ENCODE measurements at places on chromosomes 5 and 9. TPM values are rescaled to one million over a fixed set of nuclear protein-coding genes. Genes with fewer than 3 reads are reported as not detected.

Gene PCDHB2
- polyA plus RNA-seq: 0.72 TPM

Gene ADAM19
- 3.6 TPM for polyA plus RNA-seq

Gene PCDHGA7
- 0.32 TPM for polyA plus RNA-seq

Gene SOHLH1
- not detected for polyA plus RNA-seq

Gene CDX1
- polyA plus RNA-seq: 238 TPM

Gene INSL6
- polyA plus RNA-seq: 0.44 TPM

- H3K27me3 ChIP-seq: no peaks in the 10 kb centered on the region
- H3K27ac ChIP-seq: no peak overlapping the region
- DNase-seq: no peak
- H3K36me3 ChIP-seq: no peaks in the 10 kb centered on the region
Observed at GRCh38 chr9:124790301-124790700, 13.4 kb downstream of the OLFML2A start.

GRCh38 chr5:136155761-136156160, 23.1 kb downstream of the SMAD5 start:
- H3K27ac ChIP-seq: no peak overlapping the region
- H3K27me3 ChIP-seq: no peaks in the 10 kb centered on the region
- peak; percentile 31 for DNase-seq
- no peak overlapping the region for H3K4me3 ChIP-seq

DNA sequence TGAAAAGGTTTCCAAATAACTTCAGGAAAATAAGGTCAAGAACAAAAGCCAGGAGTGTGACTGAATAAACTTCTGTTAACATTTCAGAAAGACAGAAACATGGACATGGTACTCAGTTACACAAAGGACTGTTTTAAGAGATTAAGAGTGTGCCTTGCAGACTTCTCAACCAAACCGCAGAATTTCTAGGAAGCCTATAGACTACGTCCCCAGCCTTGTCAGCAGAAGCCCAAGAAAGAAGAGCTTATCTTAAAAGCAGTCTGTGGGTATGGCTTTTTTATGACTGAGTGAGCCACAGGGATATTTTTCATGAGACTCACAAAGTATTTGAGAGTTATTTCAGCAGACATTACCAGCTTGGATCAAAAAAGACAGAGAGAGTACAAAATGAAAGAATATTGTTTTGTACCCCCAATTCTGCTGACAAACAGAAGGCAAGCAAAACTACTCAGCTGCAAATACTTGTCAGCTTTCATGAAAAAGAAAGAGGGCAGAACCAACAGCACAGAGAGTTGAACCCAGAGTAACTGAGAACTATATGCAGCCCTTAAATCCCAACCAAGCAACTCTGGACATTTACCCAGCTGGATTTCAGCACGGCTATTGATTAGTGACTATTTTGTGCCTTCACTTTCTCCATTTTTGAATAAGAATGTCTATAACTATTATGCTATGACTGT, 711.0 kb upstream of the CTNND2 start:
- no peak overlapping the region for H3K27ac ChIP-seq
- no peaks in the 10 kb centered on the region for H3K27me3 ChIP-seq
- no peaks in the 10 kb centered on the region for H3K4me1 ChIP-seq
- DNase-seq: no peak

- no peak overlapping the region for H3K27ac ChIP-seq
- H3K27me3 ChIP-seq: no peaks in the 10 kb centered on the region
- no peaks in the 10 kb centered on the region for H3K4me1 ChIP-seq
- no peak overlapping the region for H3K4me3 ChIP-seq
Observed at GRCh38 chr5:17441351-17441750, 56.7 kb upstream of the TAF11L2 start.

DNA sequence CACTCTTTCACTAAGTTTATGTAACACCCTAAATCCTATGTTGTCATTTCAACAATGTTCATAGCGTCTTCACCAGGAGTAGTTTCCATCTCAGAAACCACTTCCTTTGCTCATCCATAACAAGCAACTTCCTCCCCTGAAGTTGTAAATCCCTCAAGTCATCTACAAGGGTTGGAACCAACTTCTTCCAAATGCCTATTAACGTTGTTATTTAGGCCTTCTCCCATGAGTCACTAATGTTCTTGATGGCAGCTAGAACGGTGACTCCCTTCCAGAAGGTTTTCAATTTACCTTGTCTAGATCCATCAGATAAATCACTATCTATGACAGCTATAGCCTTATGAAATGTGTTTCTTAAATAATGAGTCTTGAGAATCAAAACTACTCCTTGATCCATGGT, 73.3 kb upstream of the TARS1 start:
- H3K4me3 ChIP-seq: no peak overlapping the region
- no peaks in the 10 kb centered on the region for H3K4me1 ChIP-seq
- H3K27me3 ChIP-seq: no peaks in the 10 kb centered on the region
- no peaks in the 10 kb centered on the region for H3K36me3 ChIP-seq

GRCh38 chr9:121449786-121450185, 49.9 kb downstream of the GGTA1 start:
- no peak for DNase-seq
- no peaks in the 10 kb centered on the region for H3K27me3 ChIP-seq
- H3K27ac ChIP-seq: no peak overlapping the region
- H3K36me3 ChIP-seq: no peaks in the 10 kb centered on the region
- no peak overlapping the region for H3K4me3 ChIP-seq

DNA sequence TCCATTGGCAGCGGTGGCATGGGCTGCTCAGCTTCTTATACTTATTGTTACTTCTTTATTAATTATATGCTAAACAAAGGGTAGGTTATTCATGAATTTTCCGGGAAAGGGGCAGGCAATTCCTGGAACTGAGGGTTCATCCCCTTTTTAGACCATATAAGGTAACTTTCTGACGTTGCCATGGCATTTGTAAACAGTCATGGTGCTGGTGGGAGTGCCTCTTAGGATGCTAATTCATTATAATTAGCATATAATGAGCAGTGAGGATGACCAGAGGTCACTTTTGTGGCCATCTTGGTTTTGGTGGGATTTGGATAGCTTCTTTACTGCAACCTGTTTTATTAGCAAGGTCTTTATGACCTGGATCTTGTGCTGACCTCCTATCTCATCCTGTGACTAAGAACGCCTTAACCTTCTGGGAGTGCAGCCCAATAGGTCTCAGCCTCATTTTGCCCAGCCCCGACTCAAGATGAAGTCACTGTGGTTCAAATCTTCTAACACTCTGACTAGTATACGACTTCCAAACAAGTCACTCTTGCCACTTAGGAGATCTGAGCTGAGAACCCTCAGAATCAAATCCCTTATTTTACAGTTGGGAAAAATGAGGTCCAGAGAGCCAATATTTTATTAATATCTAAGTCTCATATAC, 237.5 kb downstream of the TRIM32 start:
- H3K36me3 ChIP-seq: no peaks in the 10 kb centered on the region
- H3K27me3 ChIP-seq: no peaks in the 10 kb centered on the region
- H3K4me1 ChIP-seq: no peaks in the 10 kb centered on the region
- no peak overlapping the region for H3K27ac ChIP-seq

DNA sequence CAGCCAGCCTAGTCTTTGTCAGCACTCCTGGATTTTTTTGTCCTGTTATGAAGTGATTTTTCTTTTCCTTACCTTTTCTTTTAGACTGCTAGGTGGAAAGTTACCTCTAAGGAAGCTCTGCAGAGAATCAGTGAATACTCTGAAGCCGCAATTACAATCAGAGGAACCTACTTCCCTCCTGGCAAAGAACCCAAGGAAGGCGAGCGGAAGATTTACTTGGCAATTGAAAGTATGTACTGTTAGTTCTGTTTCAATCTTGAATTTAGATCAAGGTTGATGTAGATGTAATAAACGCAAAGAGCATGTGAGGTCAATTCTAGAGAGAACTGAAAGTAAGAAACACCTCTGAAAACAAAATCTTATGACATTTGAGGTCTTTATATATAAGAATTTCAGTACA, 27.0 kb upstream of the C5orf24 start:
- no peak overlapping the region for H3K27ac ChIP-seq
- no peaks in the 10 kb centered on the region for H3K27me3 ChIP-seq
- H3K4me1 ChIP-seq: no peaks in the 10 kb centered on the region
- H3K36me3 ChIP-seq: peaks cover 49% of the 10 kb centered on the region
- no peak for DNase-seq

GRCh38 chr9:83367326-83367725, 170.9 kb downstream of the FRMD3 start:
- H3K4me1 ChIP-seq: no peaks in the 10 kb centered on the region
- no peak for DNase-seq
- no peak overlapping the region for H3K4me3 ChIP-seq
- no peaks in the 10 kb centered on the region for H3K27me3 ChIP-seq

- H3K27ac ChIP-seq: no peak overlapping the region
- DNase-seq: peak; percentile 19
- H3K4me3 ChIP-seq: no peak overlapping the region
- H3K36me3 ChIP-seq: no peaks in the 10 kb centered on the region
Observed at GRCh38 chr9:16417161-16417560, 453.3 kb downstream of the BNC2 start.

GRCh38 chr5:5270958-5271785, 131.0 kb downstream of the ADAMTS16 start:
- DNase-seq: peak; percentile 73
- no peaks in the 10 kb centered on the region for H3K27me3 ChIP-seq
- no peak overlapping the region for H3K27ac ChIP-seq

DNA sequence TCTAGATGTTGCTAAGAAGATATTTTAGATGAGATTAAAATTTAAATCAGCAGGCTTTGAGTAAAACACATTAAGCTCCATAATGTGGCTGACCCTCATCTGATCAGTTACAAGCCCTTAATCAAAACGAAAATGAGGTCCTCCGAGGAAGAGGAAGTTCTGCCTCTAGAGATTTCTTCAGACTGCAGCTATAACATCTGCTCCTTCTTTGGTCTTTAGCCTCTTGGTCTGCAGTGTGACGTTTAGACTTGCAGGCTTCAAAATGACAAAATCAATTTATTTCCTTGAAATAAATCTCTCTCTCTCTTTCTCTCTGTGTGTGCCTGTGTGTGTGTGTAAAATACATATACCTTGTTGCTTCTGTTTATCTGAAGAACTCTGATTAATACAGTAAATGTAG, 1429.8 kb upstream of the CDH9 start:
- no peak overlapping the region for H3K4me3 ChIP-seq
- DNase-seq: no peak
- no peaks in the 10 kb centered on the region for H3K36me3 ChIP-seq
- no peaks in the 10 kb centered on the region for H3K27me3 ChIP-seq
- H3K4me1 ChIP-seq: no peaks in the 10 kb centered on the region
- H3K27ac ChIP-seq: no peak overlapping the region

DNA sequence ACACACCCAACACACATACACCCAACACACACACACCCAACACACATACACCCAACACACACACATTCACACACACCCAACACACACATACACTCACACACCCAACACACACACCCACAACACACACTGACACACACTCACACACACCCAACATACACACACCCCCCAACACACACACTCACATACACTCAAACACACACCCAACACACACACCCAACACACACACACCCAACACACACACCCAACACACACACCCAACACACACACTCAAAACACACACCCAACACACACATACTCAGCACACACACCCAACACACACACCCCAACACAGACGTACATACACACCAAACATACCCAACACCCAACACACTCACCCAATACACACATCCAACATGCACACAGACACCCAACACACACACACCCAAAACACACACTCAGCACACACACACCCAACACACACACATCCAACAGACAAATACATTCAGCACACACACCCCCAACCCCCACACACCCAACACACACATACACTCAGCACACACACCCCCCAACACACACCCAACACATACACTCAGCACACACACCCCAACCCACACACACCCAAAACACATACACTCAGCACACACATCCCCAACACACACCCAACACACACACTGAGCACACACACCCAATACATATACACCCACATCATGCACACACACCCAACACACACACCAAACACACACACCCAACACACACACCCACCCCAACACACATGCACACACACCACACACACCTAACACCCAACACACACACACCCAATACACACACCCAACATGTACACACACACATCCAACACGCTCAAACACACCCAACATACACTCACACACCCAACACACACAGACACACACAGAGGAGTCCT, 479.5 kb upstream of the DAP start:
- H3K4me1 ChIP-seq: no peaks in the 10 kb centered on the region
- H3K27ac ChIP-seq: no peak overlapping the region
- no peaks in the 10 kb centered on the region for H3K27me3 ChIP-seq
- H3K36me3 ChIP-seq: no peaks in the 10 kb centered on the region
- DNase-seq: no peak

DNA sequence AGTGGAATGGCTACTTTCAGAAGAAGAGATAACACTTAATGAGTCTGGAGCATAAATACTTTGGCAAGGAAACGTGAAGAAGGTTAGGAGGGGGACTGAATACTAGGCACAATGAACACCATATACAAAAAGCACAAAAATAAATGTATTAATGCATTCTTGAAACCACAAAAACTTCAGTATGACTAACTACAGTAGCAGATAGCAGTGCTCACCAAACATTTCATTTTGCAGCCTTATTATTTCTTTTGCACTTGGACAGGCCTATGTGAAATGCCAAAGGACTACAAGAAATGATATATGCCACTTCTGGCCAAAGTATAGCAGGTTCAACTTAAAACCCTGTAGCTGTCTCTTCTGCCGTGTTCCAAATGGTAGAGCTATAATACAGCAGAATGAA, 26.3 kb downstream of the UBQLN1 start:
- H3K27me3 ChIP-seq: no peaks in the 10 kb centered on the region
- peaks cover 22% of the 10 kb centered on the region for H3K36me3 ChIP-seq
- H3K4me3 ChIP-seq: no peak overlapping the region
- no peak overlapping the region for H3K27ac ChIP-seq
- DNase-seq: no peak
- H3K4me1 ChIP-seq: no peaks in the 10 kb centered on the region

GRCh38 chr5:127085371-127085770, 12.1 kb upstream of the C5orf63 start:
- no peaks in the 10 kb centered on the region for H3K36me3 ChIP-seq
- no peaks in the 10 kb centered on the region for H3K4me1 ChIP-seq
- no peaks in the 10 kb centered on the region for H3K27me3 ChIP-seq
- no peak for DNase-seq
- H3K4me3 ChIP-seq: no peak overlapping the region
- H3K27ac ChIP-seq: no peak overlapping the region

DNA sequence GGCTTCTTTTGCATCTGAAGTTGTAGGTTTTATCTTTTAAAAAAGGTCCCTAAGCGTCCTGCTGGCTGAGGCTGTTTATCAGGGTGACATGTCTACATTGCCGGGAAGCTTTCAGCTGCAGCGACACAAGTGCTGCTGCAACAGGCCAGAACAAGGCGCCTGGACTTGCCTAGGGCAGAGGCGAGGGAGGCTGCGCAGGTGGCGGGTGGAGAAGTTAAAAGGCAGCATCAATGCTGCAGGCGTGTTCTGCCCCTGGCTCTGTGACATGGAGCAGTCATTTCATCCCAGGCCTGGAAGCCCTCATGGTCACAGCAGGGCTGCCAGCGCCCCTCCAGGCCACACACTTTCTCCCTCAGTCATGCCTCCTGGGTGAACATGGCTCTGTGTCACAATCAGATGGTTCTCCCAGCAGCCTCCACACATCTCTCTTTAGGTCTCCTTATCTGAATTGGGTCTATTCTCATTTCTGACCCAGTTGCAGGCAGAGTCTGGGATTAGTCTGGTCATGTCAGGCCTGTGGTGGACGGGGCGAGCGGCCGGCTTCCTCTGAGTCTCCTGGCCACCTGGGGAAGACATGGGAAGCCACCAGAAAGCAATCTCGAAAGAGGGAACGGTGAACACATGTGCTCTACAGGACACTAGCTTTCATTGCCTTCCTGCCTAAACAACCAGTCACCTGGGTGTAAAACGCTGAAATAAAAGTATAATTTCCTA, 41.3 kb downstream of the IRX2 start:
- H3K27ac ChIP-seq: no peak overlapping the region
- no peaks in the 10 kb centered on the region for H3K36me3 ChIP-seq
- H3K4me3 ChIP-seq: no peak overlapping the region
- no peak for DNase-seq

Measured in small intestine (tissue), 16 donors.